ENCODE measurements at places on chromosomes 12 and 14.

DNA sequence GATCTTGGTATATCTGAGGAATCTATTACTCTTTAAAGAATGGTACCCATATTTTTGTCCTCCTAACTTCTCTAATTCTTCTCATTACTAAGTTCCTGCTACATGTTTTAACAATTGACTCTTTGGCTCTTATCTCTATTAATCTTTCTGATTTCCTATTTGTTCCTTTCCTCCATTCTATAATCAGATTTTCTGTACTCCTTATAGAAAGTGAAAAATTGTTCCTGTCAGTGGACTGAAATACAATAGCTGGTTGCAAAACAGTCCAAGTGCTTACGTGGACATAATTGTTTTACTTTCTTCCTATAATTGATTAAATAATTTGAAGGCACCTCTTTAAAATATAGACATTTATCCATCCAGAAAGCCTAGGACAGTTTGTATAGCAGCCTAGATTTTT is 86.7 kb upstream of the PTHLH start:
- no peak for DNase-seq

DNA sequence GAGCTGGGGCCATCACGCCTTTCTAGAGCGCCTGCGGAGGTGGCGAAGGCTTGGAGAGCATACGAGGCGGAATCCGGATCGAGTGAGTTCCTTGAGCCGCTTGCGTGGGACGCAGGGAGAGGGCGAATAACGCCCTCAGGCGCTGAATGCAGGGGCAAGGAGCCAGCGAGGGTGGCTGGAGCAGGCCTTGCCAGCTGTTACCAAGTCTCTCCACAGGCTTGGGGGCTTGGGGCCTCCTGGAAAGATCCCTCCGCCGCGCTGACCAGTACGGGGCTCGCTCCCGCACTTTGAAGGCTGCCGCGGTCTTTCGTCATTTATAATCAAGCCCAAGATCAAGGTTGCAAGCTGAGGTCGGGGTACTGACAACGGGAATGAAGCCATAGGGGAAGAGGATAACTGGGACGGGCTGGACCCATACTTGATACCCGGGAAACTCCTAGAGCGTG is 1.2 kb downstream of the FLRT2 start:
- no peak for DNase-seq

- no peak for DNase-seq
Observed at GRCh38 chr14:93011141-93011529, 88.2 kb downstream of the CHGA start.

- DNase-seq = no peak
Observed at GRCh38 chr12:92197815-92198214, 52.2 kb upstream of the BTG1 start.

DNA sequence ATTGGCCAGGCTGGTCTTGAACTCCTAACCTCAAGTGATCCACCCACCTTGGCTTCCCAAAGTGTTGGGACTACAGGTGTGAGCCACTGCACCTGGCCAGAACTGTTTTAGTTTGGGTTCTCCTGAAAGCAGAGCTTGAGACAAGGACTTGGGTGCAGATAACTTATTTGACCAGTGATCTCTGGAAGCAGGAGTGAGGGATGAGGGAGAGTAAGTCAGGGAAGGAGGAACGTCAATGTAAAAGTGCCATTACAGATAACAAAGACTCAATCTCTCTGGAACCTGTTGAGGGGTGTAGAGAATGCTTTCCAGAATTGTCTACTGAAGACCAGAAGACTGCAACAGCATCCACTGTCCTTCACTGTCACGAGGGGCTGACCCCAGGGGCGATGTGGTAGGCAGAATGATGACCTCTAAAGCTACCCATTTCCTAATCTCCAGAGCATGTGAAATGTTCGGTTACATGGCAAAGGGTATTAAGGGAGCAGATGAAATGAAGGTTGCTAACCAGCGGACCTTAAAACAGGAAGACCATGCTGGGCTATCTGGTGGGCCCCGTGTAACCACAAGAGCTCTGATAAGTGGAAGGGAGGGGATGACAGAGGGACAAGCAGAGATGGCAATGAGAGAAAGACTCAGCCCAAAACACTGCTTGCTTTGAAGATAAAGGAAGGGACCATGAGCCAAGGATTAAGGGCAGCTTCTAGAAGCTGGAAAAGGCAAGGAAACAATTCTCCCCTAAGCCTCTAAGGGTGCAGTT is 207.8 kb downstream of the RBM19 start:
- DNase-seq = no peak

GRCh38 chr12:123148655-123149054 is 2.2 kb downstream of the PITPNM2 start:
- no peak for DNase-seq

Measured in stimulated activated CD8-positive, alpha-beta memory T cell treated with anti-CD3 and anti-CD28 coated beads, Interleukin-7, amount 100 ng/mL, for 24 hours (primary cell).